Uterus (tissue), 4 donors: ENCODE measurements at places on chromosomes 11 and 22. TPM values are rescaled to one million over a fixed set of nuclear protein-coding genes. Genes with fewer than 3 reads are reported as not detected.
A peak's percentile ranks its signal among the peaks of the same experiment; 100 is the strongest.

The PRODH gene
- 2.6 TPM for total RNA-seq

The OR52N4 gene
- not detected for total RNA-seq

DNA sequence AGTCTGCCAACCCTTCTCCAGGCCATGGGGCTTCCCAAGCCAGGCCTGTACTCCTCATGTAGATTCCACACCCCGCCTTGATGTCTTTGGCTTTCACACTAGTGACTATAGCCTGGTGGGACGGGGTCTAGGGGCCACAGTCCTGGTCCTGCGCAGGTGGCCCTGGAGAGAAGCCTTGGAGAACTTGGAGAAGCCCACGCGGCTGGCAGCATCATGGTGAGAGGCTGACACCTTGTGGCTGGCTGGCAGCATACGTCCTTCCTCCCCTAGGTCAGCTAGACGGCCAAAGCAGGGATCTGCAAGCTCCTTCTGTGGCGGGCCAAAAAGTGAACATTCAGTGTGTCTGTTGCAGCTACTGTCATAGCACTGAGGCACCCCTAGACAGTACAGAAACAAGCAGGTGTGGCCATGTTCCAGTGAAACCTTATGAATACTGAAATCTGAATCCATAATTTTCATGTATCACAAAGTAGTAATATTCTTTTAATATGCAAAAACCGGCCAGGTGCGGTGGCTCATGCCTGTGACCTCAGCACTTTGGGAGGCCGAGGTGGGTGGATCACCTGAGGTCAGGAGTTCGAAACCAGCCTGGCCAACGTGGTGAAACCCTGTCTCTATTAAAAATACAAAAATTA, 42.0 kb downstream of the FAM83F start:
- H3K27me3 ChIP-seq: no peaks in the 10 kb centered on the region
- H3K4me3 ChIP-seq: no peak overlapping the region
- H3K36me3 ChIP-seq: no peaks in the 10 kb centered on the region
- H3K4me1 ChIP-seq: no peaks in the 10 kb centered on the region
- DNase-seq: peak; percentile 32

DNA sequence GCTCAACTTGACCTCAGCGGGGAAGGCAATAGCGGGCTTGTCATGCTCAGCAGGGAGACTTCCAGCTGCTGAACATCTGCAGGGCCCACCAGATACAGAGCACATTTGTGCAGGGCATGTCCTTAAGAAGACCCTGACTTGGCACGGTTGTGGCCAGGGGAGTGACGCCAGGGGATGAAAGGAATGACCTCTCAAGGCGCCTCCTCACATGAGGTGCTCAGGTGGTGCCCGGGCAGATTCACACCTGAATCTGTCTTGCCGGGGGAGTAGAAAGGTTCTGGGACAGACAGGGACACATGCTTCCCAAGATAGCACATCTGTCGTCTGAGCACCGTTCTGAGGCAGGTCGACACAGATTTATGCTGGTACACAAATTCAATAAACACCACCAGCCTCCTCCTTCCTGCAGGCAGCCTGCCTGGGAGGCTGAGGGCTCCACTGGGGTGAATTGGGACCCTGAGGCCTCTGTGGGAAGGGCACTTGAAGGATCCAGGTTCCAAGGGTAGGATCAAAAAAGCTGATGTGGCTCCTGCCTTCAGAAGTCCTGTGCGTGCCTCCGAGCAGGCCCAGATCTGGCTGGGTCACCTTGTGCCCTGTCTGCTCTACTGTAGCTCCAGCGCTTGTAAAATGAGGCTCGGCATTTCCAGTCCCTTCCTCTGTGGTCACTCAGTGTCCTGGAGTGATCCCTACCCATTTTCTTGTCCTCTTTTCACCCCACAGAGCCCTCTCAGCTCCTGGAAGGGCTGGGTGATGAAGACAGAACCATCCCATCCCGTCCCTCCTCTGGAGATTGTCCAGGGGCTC, 49.6 kb upstream of the NECTIN1 start:
- DNase-seq: no peak
- no peaks in the 10 kb centered on the region for H3K36me3 ChIP-seq
- no peak overlapping the region for H3K27ac ChIP-seq
- no peaks in the 10 kb centered on the region for H3K27me3 ChIP-seq

- H3K27ac ChIP-seq: peak overlapping the region; percentile 94
- H3K4me1 ChIP-seq: no peaks in the 10 kb centered on the region
- peak overlapping the region; percentile 49 for H3K4me3 ChIP-seq
- no peaks in the 10 kb centered on the region for H3K27me3 ChIP-seq
- DNase-seq: peak; percentile 51
- H3K36me3 ChIP-seq: no peaks in the 10 kb centered on the region
These were observed 67.9 kb upstream of the WNT7B start for GRCh38 chr22:46044621-46045458.
